Gastrocnemius medialis (tissue), 4 donors: ENCODE measurements at places on chromosomes 1 and 21. TPM values are rescaled to one million over a fixed set of nuclear protein-coding genes. Genes with fewer than 3 reads are reported as not detected.

GRCh38 chr1:193113258-193113991, 8.2 kb upstream of the GLRX2 start:
- no peak for DNase-seq
- peaks cover 16% of the 10 kb centered on the region for H3K4me1 ChIP-seq
- no peak overlapping the region for H3K27ac ChIP-seq
- no peaks in the 10 kb centered on the region for H3K36me3 ChIP-seq
- no peaks in the 10 kb centered on the region for H3K27me3 ChIP-seq

- no peak overlapping the region for H3K27ac ChIP-seq
- H3K4me1 ChIP-seq = no peaks in the 10 kb centered on the region
- no peaks in the 10 kb centered on the region for H3K27me3 ChIP-seq
- H3K4me3 ChIP-seq = no peak overlapping the region
These were observed 4.6 kb upstream of the SOAT1 start for GRCh38 chr1:179288977-179289376.

The S100A2 gene
- not detected for total RNA-seq

The RHOU gene
- 11.8 TPM for total RNA-seq

The FCRL2 gene
- not detected for total RNA-seq
